Pancreas (tissue), 10 donors: ENCODE measurements at places on chromosomes 7 and 10.

- H3K27ac ChIP-seq, result no peak overlapping the region
- no peaks in the 10 kb centered on the region for H3K4me1 ChIP-seq
- H3K27me3 ChIP-seq, result no peaks in the 10 kb centered on the region
- no peak for DNase-seq
- H3K36me3 ChIP-seq, result no peaks in the 10 kb centered on the region
Observed at GRCh38 chr10:69732147-69732825, 69.4 kb upstream of the COL13A1 start.

DNA sequence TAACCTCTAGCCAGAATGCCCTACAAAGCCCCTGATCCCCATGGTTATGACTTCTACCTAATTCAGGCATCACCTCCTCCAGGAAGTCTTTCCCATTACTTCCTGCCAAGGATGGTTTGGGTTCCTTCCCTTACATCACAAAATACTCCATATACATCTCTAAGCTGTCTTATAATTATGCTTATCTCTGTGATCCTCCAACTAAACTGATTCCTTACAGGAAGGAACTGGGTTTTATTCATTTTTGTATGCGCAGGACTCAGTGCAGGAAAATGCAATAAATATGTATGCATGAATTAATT lies 41.3 kb downstream of the PIP4K2A start:
- no peak for DNase-seq
- no peaks in the 10 kb centered on the region for H3K36me3 ChIP-seq
- H3K27me3 ChIP-seq, result no peaks in the 10 kb centered on the region
- no peak overlapping the region for H3K4me3 ChIP-seq
- H3K27ac ChIP-seq, result no peak overlapping the region
- no peaks in the 10 kb centered on the region for H3K4me1 ChIP-seq

GRCh38 chr10:34651416-34652195 lies 163.5 kb downstream of the PARD3 start:
- no peak for DNase-seq
- H3K36me3 ChIP-seq, result no peaks in the 10 kb centered on the region
- no peaks in the 10 kb centered on the region for H3K27me3 ChIP-seq
- peaks cover 16% of the 10 kb centered on the region for H3K4me1 ChIP-seq
- H3K27ac ChIP-seq, result no peak overlapping the region
- no peak overlapping the region for H3K4me3 ChIP-seq

DNA sequence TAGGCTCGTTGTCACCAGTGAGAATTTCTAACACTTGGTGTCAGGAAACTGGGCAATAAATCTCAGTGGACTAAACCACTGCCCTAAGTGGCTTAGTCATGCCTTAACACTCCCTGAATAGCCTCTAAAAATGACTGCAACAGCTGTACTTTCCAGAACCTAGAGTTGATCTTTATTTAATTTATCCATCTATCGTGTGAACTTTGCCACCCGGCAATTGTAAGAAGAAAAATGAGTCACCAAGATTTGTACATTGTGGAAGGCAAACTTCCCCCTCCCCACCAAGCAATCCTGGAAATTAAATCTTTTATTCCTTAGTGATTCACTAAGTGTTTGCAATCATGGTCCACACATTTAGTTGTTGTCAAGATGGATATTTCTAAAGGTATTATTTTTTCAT lies 47.1 kb downstream of the NXPH1 start:
- no peak overlapping the region for H3K4me3 ChIP-seq
- DNase-seq, result no peak
- H3K36me3 ChIP-seq, result no peaks in the 10 kb centered on the region

DNA sequence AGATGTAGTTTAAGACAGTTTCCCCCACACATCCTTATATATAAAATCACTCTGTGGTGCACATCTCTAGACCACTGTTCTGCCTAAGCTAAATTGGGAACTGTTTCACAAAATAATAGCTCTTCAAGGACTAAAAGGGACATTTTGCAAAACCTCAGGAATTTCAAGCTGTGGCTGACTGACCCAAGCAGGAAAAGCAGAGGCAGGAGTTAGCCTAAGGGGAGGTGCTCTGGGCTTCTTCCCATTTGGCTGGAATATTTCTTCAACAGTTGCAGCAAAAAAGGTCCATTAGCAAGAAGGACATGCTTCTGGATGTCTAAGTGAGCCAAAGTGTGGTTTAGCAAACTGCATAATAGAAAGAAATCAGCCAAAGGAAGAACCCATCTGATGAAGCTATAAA lies 551.2 kb upstream of the ANKRD30A start:
- H3K4me3 ChIP-seq, result no peak overlapping the region
- no peak overlapping the region for H3K27ac ChIP-seq
